ENCODE measurements at places on chromosomes 3 and 15. TPM values are rescaled to one million over a fixed set of nuclear protein-coding genes. Genes with fewer than 3 reads are reported as not detected.

The TRIM42 gene
- total RNA-seq, result not detected

GRCh38 chr3:132368962-132369361, 48.3 kb upstream of the DNAJC13 start:
- DNase-seq, result no peak

DNA sequence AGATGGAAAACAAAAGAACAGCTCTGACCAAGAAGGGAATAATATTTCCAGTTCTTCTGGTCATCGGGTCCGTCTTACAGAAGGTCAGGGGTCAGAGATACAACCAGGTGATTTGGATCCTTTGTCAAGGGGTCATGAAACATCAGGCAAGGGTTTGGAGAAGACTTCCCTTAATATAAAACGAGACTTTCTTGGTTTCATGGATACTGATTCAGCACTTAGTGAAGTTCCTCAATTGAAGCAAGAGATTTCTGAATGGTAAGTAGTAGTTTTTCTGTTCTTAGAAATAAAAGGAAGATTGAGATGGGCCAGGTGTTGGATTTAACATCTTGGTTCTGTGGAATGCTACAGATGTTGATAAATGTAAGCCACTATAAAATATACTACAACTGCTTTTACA, 9.5 kb downstream of the MGA start:
- DNase-seq, result no peak

The SLC9C1 gene
- 0.67 TPM for total RNA-seq

DNA sequence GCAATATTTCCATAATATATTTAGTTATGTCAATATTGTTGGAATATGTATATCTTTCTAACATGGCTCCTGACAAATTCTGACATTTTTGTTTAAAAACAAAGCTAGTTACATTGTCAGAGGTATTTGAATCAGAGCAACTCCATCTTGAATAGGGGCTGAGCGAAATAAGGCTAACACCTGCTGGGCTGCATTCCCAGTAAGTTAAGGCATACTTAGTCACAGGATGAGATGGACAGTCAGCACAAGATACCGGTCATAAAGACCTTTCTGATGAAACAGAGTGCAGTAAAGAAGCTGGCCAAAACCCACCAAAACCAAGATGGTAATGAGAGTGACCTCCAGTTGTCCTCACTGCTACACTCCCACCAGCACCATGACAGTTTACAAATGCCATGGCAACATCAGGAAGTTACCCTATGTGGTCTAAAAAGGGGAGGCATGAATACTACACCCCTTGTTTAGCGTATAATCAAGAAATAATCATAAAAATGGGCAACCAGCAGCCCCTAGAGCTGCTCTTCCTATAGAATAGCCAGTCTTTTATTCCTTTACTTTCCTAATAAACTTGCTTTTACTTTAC, 30.4 kb downstream of the RPL22L1 start:
- DNase-seq, result no peak

DNA sequence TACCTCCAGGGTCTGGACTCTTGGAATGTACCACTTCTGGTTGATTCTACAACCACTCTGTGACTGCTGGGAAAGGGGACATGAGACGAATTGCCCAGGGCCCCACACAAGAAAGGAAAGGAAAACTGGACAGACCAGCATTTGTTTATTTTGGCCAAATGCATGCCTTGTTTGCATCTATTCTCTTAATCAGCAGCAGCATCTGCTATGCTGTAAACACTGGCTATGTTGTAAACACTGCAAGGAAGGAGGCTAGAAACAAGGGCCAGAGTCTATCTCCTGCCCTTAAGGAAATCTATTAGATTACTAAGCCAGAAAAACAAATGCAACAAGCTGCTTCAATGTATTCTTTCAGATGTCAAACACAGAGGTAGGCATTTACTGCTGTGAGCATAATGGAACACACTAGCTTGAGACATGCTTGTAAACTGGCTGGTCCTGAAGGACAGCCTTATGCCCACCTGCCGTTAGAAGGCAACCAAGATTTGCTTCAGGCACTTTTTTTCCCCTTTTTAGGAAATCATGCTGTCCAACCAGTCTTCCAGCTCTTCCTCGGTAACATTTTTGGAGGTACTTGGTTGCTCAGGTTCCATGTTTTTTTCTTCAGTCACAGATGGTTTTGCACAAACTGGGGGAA, 102.1 kb upstream of the CHRM5 start:
- no peak for DNase-seq

GRCh38 chr3:127371334-127371733, 83.5 kb upstream of the PRR20G start:
- no peak for DNase-seq

The CCR9 gene
- 7.4 TPM for total RNA-seq

GRCh38 chr15:90701048-90701447, 16.1 kb upstream of the BLM start:
- DNase-seq, result no peak

GRCh38 chr15:49507261-49507660, 84.2 kb downstream of the FGF7 start:
- no peak for DNase-seq

The PPP4R2 gene
- total RNA-seq, result 44.7 TPM

- no peak for DNase-seq
Observed at GRCh38 chr3:40208251-40208650, 101.3 kb upstream of the EIF1B start.

The CNTN4 gene
- total RNA-seq, result 17.3 TPM

The DAG1 gene
- total RNA-seq, result 59.4 TPM

The MST1 gene
- 124 TPM for total RNA-seq

DNA sequence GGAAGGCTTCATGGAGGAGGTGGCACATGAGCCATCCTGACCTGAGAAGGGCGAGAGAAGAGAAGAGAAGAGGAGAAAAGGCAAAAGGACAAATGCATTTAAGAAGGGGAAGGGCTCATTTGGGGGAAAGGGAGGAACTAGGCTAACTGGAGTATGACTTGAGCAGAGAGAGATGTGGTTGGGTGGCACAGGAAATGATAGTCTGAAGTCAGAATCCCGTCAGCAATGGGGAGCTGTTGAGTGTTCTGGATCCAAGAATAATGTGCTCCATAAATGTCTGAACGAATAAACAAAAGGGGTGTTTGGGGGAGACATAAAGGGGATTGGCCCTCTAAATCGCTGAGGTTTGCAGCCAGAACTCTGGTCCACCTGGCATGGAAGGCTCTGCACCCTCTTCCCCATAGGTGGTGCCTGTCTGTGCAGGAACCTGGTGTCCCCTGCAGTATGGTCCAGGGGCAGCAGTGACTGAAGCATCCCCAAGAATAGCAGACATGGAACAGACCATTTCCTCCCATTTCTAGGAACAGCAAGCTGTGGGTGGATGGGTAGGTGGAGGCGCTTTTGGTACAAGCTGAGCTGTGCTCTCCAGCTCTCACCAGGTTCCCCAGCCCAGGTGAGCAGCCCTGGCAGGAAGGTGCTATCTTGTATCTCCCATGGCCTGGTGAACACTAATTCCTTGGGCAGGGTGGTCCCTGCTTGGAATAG, 15.2 kb downstream of the CORO2B start:
- DNase-seq, result no peak
